ENCODE measurements at places on chromosomes 3 and 15.
A peak's percentile ranks its signal among the peaks of the same experiment; 100 is the strongest.

DNA sequence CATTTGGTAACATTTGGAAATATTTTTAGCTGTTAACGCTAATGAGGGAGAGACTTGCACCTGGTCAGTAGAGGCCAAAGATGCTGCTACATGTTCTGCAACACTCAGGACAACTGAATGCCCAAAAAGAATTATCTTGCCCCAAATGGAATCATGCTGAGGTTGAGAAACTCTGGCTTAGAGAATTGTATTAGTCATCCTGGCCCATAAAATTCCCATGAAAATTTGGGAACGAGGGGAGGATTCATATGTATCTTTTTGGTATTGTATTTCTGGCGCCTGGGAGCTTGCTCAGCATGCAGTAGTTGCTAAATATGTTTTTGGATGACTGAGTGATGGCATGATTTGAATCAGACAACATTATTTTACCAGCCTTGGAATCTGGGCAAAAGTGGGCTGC, 59.9 kb downstream of the CHL1 start:
- DNase-seq = no peak

DNA sequence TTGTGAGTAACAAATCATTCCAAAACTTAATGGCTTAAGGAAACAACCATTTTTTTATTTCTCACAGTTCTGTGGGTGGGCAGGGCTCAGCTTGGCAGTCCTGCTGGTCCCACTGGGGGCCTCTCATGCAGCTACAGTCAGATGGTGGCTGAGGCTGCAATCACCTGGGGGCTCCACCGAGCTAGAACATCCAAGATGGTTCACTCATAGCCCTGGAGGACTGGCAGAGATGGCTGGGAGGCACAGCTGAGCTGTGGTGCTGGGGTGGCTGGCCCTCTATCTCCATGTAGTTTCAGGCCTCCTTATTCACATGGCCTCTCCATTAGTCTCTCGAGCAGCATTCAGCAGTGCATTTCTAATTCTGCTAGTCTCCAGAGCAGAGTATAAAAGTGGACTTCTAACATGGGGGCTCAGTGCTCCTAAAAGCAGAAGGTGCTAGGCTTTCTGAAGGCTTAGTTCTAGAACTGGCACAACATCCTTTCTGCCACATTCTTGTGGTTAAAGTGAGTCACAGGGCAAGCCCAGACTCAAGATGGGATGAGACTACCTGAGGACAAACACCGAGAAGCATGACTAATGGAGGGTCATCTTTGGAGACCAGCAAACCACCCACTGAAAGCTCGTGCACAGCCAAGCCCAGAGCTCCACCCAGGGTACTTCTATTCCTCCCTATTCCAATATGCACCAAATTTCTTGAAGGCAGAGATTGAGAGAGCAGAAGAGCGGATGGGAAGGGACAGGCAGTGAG, 6.3 kb downstream of the CAV3 start:
- no peak for DNase-seq

DNA sequence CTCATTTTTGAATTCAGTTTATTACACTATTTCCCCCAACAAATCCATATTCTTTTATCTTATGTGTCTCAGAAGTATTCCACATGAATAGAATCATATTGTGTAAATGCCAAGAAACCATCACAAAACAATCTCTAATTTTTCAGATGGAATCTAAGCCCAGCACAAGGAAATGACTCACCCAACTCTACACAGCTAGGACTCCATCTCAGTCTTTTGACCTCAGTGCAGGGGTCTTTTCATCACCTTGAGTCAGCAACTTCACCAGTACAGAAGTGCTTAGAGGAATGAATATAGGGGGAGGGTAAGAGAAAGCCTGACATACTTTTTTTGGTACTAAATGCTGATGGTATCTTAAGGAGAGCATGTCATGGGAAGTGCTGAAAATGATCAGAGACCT, 169.3 kb upstream of the LRRN1 start:
- no peak for DNase-seq

DNA sequence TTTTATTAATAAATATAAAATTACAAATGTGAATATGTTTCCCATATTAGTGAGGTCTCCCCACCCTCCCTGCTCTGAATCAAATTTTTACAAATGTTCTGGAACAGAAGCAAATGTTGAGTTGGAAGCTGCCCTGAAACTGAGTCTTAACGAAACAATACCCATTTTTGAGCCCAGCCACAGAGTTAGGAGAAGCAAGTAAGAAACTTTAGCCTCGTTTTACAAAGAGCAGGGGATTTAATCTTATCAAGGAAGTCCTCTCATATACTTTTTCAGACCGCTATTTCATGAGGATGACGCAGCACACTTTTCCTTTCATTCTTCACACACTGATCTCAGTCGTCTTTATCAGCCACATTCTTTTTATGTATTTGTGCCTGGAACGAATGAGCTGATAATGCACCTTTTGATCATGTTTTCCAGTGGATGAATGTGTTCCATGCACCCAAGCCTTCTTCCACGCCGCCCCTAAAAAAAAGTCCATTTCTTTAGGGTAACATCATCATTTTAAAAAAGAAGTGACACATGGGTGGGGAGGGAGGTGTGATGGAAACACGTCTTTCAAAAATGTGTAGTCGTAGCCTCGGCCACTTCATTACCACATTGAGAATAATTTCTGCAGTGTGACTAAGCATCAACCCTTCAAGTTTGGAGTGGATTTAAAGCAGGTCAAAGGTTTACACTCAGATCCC, 48.1 kb downstream of the SETMAR start:
- peak; percentile 86 for DNase-seq

- DNase-seq = peak; percentile 16
Measured at GRCh38 chr15:69807721-69808120, 290.0 kb downstream of the TLE3 start.

DNA sequence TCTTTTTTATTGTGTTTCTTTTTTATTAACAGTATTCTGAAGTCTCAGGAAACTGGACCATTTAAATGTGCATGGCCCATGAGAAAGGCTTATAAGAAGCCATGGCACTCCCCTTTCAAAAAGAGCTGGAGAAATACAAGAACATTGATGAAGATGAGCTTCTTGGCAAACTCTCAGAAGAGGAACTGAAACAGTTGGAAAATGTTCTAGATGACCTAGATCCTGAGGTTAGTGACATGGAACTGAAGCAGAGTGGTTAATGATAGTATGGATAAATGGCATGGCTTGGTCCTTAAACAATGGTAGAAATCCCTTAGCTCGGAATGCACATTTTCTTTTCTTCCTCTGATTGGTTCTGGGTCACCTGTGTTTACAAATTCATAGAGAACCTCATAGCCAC, 14.9 kb downstream of the TMOD2 start:
- no peak for DNase-seq

GRCh38 chr3:37892927-37893600, 31.4 kb downstream of the CTDSPL start:
- DNase-seq = no peak

DNA sequence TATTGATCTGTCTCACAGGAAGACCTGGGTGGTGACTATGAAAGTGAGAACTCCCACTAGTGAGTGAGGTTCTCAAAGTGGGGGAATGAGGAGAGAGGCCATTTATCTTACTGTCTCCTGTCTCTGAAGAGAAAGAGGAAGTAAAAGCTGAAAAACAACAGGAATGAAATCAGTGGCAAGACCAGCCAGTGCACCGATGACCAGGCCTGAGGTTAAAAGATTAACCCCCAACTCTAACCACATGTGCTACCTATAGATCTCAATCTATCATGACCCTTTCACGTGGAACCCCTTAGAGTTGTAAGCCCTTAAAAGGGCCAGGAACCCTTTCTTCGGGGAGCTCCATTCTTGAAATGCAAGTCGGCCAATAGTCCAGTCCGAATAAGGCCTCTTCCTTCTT, 239.3 kb upstream of the CNTN6 start:
- DNase-seq = peak; percentile 13

GRCh38 chr15:100729461-100729860, 127.1 kb downstream of the ASB7 start:
- DNase-seq = no peak

DNA sequence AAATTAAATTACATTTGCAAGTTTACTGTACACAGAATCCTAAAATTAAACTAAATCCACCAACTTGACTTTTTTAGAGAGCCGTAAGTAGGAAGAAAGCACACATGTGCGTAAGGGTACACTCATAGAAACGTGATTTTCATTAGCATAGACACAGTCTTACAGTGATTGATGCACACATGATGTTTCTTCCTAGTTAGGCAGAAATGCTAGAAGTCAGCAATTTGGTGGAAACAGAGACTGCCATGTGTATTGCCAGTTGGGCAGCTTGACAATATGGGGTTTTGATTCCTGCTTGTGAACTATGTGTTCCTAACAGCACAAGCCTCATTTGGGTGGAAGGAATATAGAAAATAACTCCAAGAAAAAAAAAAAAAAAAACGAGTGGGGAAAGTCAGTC, 878.5 kb downstream of the ROBO1 start:
- DNase-seq = no peak

GRCh38 chr15:75104804-75105557, 81.6 kb downstream of the PPCDC start:
- DNase-seq = peak; percentile 93

DNA sequence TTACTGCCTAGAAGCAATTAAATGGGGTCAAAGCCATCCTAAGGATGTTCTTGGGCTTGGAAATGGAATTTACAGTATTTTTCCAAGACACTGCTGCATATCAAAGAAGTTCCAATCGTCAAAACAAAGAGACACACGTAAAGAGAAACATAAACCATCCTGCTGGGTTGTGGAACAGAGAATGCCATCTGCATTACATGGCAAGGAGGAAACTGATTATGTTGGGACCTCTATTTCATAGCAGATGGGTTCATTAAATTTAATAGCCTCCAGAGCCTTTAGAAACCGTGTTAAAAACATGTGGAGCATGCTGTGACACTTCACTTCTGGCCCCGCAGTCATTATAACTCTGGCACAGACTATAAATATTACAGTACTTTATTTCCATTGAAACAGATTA, 154.6 kb downstream of the LRTM1 start:
- no peak for DNase-seq

DNA sequence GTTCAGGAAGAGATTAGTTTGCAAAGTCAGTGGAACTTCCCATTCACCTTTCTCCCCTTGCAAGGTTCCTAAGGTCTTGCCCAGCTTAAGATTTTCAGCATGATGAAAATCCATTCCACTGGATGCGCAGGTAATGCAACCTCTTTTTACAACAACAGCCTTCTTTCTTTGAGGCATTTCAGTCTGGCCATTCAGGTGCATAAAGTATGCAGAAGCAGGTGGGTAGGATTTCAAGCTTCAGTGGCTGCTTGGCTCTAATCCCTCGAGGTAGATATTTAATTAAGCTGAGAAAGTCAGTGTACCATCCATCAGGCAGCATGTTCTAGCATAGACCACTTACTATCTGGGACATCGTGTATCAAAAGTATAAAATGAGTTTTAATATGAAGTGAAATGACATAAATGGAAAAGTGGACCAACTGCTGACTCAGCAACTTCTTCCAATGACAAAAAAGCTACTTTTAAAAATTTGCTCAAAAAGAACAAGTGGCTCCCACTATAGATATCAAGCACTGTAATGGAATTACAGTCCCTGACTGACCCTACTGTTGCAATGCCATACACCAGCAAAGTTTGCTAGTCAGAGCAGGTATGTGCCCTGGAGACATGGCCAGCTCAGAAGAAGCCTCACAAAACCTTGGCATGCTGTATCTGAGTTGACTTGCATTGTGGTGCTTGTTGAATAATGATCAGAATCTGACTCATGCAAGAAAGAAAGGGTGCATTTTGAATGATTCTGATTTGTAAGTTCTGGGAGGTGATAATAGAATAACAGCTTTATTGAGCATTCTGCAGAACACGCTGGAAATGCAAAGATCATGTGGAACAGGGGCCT, 459.9 kb upstream of the MCTP2 start:
- DNase-seq = no peak

DNA sequence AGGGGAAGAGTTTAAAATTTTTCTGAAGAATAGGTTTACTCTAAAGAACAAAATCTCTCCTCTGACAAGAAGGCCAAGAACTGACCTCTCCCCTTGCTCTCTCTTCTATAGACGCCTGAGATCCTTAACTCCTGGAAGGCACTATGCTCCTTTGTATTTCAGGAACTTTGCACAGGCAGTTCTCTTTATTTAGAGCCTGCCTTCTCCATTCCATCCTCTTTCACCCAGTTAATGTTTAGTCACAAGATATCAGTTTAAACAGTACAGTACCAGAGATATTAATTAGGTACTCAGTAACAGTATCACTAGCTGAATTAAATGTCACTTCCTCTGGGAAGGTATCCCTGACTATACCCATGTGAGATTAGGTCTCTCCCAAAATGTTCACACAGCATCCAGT, 33.5 kb downstream of the HERC1 start:
- DNase-seq = no peak

GRCh38 chr15:78064544-78064943, 13.0 kb downstream of the TBC1D2B start:
- DNase-seq = no peak

DNA sequence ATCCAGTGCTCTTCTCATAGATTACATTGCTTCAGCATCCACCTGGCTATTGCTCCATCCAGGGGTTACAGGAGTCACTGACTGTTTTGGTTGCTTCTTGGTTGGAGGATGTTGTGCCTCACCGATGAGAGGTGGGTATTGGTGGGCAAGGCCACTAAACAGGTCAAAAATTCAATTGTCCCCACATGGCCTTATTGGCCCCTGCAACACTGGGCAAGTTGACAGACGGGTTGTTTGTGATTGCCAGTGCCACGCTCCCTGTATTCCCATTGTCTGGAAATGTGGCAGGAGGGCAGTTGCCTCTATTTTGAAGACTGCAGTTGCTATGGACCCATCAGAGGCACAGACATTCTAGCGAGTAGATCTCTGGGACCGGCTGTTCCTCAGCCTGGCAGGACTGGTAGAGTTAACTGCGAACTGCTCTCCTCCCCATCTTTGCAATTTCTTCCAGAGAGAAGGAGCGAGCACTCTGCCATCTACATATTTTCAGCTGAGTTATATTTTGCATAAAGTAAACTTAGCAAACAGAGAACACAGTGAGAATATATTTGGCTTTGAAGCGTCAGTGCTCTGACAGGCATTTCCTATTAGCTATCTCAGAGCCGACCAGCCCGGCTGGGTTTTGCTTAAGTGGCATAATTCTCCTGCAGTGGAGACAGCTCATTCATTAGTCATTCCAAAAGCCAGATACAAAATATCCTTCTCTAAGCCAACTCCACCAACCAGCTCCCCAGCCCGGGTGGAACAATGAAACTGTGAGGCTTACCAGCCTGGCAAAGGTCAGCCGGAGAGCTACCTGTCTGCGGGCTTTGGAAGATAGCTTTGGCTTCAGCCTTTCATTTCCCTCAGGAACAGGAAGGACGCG, 26.0 kb upstream of the MAGEF1 start:
- peak; percentile 11 for DNase-seq

DNA sequence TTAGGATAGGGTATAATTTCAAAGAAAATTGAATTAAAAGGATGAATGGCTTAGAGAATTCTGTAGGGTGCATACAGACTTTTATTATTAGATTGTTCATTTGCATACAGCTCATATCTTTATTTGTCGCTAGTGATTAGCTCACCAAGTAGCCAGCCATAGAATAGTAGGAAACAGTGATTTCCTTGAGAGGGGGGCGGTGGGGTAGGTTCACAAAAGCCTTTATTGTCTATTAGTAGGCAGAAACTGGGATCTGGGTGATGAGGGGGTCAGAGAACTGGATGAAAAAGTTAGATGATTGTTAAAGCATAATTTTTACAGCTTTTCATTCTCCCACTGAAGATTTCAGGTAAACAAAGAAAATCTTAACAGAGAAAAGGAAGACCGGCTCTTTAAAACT, 77.6 kb upstream of the RAP2B start:
- DNase-seq = no peak

GRCh38 chr3:123453675-123454074, 4.8 kb upstream of the ADCY5 start:
- DNase-seq = no peak

Measured in hematopoietic multipotent progenitor cell treated with erythropoietin and hydrocortisone succinate and interleukin-3 and kit ligand, for 4 days (in vitro differentiated cells).